ENCODE measurements at places on chromosomes 13 and 19.
A peak's percentile ranks its signal among the peaks of the same experiment; 100 is the strongest.

DNA sequence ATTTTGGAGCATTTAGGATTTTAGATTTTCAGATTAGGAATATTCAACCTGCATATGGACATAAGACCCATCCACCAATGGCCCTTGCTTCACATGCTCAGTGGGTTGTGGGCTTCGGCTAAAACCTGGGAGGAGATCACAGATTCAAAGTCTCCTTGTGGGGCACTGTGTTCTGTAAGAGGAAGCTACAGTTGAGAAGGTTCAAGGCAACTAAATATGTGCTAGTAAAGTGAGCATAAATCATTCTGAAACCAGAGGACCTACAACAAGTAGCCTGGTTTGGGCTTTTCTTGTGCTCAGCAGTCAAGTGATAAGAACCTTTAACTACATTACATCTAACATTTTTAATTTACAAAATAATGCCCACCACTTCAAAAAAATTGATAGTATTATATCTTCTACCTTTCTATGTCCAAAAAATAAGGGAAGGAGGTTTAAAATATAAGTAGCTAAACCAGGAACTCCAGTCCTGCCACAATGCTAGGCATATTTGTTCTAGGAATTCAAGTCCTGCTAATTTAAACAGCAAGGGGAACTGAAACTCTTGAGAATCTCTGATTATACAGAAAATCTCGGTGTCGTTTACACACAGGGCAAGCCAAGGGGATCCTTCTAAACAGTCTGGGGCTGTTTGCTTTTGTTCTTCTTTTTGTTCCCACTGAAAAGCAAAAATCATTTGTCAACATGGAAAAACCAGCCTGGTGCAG is 36.6 kb downstream of the FOXO1 start:
- DNase-seq: no peak

- DNase-seq: peak; percentile 15
Observed at GRCh38 chr13:105565136-105565727, 970.2 kb downstream of the EFNB2 start.

GRCh38 chr19:4297901-4298809 is 4.0 kb downstream of the TMIGD2 start:
- no peak for DNase-seq

GRCh38 chr13:100336795-100337516 is 248.1 kb downstream of the PCCA start:
- no peak for DNase-seq

DNA sequence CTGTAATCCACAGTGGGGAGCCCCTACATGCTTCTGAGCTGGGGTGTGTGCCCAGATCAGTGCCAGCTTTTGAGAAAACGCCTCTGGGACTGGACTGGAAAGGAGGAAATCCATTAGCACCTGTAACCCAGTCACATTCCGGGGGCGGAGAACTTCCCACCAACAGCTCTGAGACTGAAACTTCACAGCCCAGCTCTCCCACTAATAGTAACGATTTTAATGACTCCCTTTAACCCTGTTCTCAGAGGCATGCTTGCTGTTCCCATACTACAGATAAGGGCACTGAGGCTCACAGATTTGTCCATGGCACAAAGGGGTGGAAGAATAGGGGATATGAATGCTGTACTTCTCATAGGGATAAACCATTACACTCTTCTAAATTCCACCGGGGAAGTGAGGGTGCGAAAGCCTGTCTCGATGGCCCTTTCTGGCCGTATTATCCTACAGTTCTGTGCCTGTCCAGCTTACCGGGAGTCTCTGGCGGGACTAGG is 851 bp downstream of the FBXO46 start:
- DNase-seq: no peak

- no peak for DNase-seq
Observed at GRCh38 chr19:11586331-11586730, 8.9 kb upstream of the ACP5 start.

- DNase-seq: no peak
Observed at GRCh38 chr19:19538061-19538784, at the start of gene CILP2. CILP2 (plus strand) TSS chr19:19538265; CDS start chr19:19538350, 85 bp downstream.

- peak; percentile 96 for DNase-seq
Observed at GRCh38 chr19:6076675-6077463, 33.4 kb downstream of the RFX2 start.

DNA sequence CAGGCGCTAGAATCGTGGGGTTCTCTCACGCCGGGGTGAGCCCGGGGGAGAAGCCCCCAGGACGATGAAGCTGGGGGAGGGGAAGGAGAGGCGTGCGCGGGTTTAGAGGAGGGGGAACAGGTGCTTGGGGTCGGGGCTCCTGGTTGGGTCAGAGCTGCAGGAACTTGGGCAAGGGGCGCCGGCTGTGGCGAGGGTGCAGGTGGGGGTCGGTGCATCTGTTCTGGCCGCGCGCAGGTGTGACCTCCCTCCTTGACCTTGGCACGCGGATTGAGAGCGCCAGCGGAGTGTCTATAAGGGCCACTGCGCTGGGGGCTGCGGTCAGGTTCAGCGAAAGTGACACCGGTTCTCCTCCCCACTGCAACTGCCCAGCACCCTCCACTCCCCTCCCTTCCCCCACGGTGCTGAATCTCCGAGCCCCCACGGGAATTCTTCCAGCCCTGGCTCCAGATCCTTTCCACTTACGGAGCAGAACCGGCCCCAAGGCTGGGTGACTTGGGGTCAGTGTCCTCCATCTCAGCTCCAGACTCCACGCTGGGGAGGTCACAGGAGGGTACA is 618 bp downstream of the TMEM38A start:
- DNase-seq: no peak

DNA sequence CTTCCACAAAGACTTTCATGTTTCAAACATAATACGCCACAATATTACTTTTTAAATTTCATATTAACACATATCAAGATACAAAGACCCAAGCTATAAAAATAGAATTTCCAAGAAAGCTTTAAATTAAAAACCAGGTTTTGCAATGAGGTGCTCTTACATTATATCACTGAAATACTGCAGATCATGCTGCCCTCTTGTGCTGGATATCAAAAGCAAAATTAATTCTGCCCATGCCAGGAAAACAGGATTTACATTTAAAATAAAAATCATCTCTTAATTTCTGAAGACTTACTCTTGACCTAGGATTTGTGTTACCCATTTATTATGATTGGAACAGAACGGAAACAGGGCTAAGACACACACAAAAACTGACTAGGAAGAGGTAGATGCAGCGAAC is 145.0 kb downstream of the ABCC4 start:
- DNase-seq: no peak

DNA sequence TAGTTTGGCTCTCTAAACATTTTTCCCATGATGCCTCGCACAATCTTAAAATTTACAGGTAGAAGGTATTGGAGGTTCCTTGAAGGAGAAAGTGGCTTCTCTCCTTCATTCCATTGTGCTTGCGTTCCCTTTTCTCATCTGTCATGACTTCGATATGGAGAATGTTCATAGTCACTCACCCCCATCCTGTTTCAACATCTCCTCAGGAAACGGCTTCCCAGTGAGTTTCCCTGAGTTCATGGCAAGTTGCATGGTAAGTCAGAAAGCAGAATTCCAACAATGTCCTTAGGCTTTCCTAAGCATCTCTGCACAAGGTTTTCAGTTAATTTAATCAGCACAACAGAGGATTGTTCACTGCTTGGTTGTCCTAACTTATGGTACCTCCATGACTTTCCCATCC is 581.8 kb upstream of the SLITRK5 start:
- peak; percentile 84 for DNase-seq

All from fibroblast of skin of right biceps (primary cell).